GM04504 (cell line): ENCODE measurements at places on chromosomes 6 and 20.
A peak's percentile ranks its signal among the peaks of the same experiment; 100 is the strongest.

DNA sequence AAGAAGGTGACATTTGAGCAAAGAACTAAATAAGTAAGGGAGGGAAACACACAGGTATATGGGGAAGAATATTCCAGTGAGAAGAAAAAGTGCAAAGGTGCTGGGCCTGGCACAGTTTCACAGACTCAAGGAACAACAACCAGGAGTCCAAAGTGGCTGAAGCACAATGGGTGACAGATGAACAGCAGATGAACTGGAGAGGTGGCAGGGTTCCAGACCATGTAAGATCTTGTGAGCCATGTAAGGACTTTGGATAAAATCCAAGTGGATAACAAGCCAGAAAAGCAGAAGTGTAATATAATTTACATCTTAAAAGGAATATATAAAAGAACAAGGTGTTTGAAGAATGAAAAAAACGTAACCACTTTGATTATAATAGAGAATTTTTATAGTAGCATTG lies 87.9 kb downstream of the MMS22L start:
- peak; percentile 3 for DNase-seq

DNA sequence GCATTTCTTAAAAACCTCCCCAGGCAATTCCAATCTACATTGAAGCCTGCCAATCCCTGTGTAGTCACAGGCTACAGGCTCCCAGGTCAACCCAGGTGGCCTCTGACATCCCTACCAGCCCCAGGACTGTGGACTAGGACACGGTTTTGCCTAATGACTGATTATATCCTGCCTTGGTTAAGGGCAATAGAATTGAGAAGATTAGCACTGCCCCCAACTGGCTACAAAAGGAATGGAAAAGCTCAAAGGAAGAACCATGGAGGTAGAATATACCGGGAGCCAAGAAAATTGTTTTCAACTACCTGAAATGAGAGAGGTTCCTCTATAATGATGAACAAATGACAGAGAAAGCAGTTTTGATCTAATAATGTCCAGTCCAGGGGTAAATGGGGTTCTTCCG lies 421.1 kb upstream of the AGPAT4 start:
- DNase-seq, result peak; percentile 12

DNA sequence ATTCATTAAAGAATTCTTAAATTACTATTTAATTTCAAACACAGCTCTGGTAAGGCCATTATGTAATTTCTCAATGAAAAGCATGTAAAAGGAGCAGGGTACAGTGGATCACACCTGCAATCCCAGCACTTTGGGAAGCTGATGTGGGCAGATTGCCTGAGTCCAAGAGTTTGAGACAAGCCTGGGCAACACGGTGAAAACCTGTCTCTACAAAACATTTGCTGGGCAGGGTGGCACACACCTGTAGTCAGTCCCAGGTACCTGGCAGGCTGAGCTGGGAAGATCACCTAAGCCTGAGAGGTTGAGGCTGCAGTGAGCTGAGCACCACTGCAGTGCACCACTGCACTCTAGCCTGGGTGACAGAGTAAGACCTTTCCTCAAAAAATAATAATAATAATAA lies 37.4 kb downstream of the MDN1 start:
- no peak for DNase-seq

DNA sequence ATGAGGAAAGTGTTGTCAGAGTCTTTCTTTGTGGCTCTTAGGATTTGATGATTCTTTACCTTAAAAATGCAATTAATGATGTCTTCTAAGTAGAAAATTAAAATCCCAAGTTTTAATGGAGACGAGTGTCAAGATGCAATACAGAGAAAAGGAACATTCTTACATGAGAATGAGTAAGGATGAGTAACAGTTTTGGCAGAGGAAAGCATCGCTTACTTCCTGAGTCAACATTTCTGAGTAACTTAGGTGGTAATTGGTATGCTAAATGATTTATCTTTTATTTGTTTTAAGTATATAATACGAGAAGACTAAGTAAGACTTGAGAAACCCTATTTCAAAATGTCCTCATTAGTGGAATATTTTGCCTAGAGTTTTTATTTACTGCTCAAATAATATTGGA lies 101.3 kb downstream of the RTN4IP1 start:
- DNase-seq, result peak; percentile 89

DNA sequence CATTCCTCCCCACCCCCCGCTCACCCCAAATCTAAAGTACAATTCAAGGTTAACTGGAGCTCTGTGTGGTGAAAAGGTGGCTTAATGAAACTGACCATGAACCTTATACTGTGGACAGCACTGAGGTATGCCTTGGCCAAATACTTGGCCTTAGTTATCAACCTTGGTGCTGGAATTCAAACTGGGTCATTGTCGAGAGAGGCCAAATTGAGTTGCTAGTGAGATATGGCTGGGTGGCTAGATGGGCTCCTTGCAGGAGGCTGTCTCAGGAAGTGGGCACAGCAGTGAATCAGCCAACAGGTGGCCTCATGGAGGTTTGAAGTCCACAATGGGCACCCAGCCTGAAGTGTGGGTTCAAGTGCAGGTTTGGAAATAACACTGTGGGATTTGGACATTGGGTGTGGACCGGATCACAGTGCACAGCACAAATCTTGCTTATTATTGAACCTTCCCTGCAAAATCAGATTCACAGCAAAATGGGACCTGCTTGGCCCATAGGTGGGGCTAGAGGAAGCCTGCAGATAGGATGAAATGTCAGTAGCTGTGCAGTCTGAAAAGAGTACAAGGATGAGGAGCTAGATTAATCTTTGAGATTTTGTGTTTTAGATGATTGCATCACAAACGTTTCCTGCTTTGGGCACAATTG lies 5.6 kb upstream of the BTBD3 start:
- no peak for DNase-seq

GRCh38 chr6:158737710-158738615 lies 81.2 kb downstream of the EZR start:
- DNase-seq, result peak; percentile 23

- DNase-seq, result no peak
Observed at GRCh38 chr6:170046791-170047626, 243.9 kb downstream of the DLL1 start.

GRCh38 chr20:44572551-44573500 lies 9.6 kb upstream of the PKIG start:
- DNase-seq, result peak; percentile 85
